ENCODE measurements at places on chromosomes 1 and 21.

GRCh38 chr1:204087893-204088528 is 15.1 kb downstream of the SOX13 start:
- DNase-seq: no peak

- DNase-seq: no peak
Measured at GRCh38 chr1:244099258-244099930, 48.3 kb downstream of the ZBTB18 start.

DNA sequence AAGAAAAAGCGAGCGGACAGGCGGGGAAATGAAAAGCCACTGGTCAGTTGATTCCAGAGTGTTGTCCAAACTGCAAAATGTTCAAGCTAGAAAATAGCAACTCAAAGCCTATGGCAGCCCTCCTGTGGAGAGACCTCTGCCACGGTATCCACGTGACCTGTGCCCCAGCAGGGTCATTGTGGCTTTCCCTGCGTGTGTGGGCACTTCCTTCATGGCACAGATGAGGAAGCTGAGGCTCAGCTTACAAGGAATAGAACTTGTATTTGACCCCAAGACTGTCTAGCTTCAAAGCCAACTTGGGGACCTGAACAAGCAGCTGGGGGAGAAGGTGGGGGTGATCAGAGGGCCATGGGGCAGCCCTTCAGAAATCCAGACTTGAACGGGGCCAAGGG is 15.6 kb upstream of the PLEKHG5 start:
- DNase-seq: no peak

DNA sequence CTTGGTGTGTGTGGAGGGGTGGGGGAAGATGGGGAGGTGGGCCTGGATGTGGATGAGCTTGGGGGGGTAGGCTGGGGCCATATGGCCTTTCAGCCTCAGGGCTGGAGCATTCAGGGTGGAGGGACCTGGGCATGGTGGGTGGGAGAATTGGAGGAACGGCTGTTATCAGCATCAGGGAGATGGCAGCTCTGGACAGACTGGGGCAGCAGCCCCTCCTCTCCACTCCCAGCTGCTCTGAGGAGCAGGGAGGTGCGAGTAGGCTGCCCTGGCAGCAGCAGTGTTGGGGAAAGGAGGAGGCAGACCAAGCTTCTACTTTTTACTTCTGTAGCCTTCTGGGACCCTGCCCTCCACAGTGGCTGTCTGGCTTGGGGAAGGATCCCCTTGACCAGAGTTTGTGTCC is 10.2 kb downstream of the PPFIA4 start:
- DNase-seq: peak; percentile 26

- no peak for DNase-seq
Measured at GRCh38 chr1:36737038-36737555, 254.4 kb upstream of the CSF3R start.

DNA sequence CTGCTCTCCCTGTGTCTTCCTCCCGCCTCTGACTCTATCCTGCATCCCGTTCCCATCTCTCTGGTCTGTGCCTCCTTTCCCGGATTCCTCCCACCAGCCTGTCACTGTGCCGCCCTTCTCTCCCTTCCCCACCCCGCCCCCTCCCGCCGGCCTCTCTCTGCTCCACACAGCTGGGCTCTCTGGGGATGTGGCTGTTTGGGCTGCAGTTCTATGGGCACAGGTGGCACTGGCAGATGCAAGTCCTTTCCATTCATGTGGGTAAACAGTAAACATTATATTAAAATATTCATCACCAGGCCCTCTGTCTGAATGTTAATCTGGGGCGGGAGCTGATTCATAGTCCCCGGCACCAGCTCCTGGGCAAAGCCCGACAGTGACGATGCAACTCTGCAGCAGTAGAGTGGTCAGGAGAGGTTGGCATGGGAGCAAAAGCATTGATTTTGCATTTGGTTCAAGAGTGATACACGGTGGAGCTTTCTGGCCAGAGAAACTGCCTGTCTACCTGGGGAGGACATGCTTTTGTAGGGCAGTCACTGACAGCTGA is 249.3 kb downstream of the TNR start:
- no peak for DNase-seq

DNA sequence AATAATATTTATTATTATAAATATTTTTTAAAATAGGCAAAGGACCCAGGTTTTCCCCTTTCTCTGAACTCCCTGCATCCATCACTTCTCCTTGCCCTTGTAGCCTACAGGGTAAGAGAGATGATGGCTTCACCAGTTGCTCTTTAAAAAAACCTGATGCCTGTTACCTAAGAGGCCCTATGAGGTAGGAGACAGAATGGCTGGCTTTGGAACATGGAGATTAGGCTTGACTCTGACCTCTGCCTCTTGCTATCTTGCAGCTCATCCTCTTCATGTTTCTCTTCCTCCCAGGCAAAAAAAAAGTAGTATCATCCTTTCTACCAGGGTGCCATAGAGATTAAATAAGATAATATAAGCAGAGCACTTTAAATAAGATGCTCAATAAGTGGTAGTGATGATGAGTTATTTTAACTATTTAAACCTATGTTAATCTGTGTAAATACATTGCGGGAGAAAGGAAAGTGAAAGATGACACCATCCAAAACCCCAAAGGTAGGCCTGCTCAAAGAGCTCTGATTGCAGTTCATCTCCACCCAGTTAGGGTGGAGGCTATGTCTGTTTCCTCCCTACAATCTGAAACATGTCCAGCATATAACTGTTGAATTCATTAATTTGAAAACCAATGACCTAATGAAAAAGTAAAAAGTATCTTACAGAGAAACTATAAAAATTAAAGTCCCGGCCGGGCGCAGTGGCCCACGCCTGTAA is 51.8 kb downstream of the RGS2 start:
- no peak for DNase-seq

DNA sequence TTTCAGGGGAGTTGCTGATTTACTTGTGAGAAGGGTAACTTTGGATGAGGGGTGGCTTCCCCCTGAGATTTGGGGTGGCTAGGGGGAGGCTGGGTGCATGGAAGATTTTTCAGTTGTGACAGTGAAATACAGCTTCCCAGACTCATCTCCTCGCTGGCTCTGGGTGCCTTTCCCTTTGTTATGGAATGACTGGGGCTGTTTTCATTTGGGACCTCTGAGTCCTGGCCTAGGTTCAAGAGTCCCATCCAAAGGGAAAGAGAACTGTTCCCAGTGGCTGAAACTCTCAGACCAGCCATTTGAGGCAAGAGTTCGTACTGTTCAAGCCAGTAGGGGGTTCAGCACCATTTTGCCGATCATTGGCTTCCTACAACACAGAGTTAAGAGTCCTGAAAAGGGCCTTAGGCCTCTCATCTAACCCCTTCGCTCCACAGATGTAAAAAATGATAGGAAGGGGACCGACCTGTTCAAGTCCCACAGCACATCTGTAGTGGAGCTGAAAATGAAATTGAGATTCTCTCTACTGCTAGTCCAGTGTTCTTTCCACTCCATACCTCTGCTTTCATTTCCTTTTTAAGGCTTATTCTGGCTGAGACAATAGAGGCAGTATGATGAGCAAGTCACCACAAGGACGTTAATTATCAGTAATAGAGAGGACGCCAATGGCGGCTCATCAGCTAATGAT is 958 bp downstream of the DDR2 start:
- DNase-seq: no peak

- no peak for DNase-seq
Measured at GRCh38 chr1:172270605-172271004, 149.9 kb upstream of the C1orf105 start.

GRCh38 chr21:45634511-45635183 is 8.9 kb upstream of the PCBP3 start:
- DNase-seq: no peak

DNA sequence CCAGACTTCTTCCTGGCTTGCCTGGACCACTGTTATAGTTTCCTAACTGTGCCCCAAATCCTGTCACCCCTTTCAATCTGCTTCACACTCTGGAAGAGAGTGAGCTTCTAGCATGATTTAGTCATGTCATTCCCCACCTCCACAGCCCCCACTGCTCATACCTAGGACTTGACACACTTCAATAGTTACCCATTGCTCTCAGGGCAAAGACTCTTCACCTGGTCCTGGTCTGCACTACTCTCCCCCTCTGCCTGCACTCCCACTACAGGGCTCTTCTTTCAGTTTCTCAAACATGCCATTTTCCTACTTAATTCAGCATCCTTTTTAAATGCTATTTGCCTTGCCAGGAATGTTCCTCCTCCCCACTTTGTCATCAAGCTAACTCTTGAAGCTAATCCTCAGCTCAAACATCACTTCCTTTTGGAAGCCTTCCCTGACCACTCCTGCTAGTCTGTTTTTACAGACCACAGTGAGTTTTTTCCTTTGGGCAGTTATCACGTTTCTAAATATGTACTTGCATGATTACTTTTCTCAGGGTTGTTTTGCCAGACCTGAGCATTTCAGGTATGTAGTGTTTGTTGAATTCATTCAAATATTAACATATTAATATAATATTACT is 24.7 kb downstream of the CYP2J2 start:
- DNase-seq: no peak

DNA sequence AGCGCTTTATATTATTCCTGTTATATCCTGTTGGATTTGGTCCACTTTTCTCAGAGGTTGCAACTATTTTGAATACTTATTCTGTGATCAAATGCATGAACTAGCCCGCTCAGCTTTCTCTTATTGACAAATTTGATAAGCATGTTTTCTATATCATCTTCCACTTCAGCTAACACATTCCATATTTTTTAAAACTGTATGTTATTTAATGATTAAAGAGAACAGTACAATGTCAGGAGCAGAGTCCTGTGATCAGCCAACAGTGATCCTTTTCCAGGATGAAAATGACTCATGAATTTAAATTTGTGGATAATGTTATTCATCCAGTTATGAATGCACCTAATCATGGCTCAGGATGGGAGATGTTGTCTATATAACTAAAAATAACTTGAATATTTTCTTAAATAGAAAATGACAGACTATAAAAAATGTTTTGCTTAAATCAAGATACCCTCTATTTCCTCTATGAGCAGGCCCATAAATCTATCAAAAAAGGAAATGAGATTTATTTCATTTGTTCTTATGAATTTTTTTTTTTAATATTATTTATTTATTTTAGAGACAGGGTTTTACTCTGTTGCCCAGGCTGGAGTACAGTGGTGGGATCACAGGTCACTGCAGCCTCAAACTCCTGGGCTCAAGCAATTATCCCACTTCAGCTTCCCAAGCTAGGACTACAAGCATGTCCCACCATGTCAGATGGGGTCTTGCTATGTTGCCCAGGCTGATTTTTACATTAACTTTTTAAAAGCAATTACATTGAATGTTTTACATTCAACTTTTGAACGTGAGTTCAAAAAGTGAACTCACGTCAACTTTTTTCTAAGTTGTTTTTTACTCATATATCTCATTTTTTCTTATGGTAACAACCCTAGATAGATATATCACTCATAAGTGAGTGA is 12.5 kb downstream of the BPNT1 start:
- no peak for DNase-seq

GRCh38 chr1:159009704-159010361 is at the start of gene IFI16:
Gene IFI16, plus strand, starts transcription at chr1:159009907. Its CDS starts 4,774 bp downstream, at chr1:159014681.
- peak; percentile 86 for DNase-seq

Measured in natural killer cell treated with Interleukin-12 subunit alpha and Interleukin-12 subunit beta and Interleukin-15 and Interleukin-18, amount 100 ng/mL, for 72 hours (primary cell).